ENCODE measurements at places on chromosomes 11 and 22. TPM values are rescaled to one million over a fixed set of nuclear protein-coding genes. Genes with fewer than 3 reads are reported as not detected.

Gene PRR33
- not detected for total RNA-seq

Gene PRRG4
- 0.47 TPM for total RNA-seq

Gene MMP13
- not detected for total RNA-seq

Gene NAP1L4
- total RNA-seq: 131 TPM

Gene OR4D11
- total RNA-seq: not detected

Gene OR51E2
- total RNA-seq: not detected

Gene FOLH1
- total RNA-seq: not detected

Gene GLYATL1
- not detected for total RNA-seq

Gene OR5B12
- not detected for total RNA-seq

Gene GRAP2
- not detected for total RNA-seq

Gene RASSF10
- 10.7 TPM for total RNA-seq

Gene OR5D14
- total RNA-seq: not detected

Gene TMPRSS5
- total RNA-seq: 0.14 TPM

Gene SMIM38
- not detected for total RNA-seq

Gene RELA
- total RNA-seq: 83.8 TPM

Gene ROBO3
- 3.0 TPM for total RNA-seq

Gene SELENOM
- 69.6 TPM for total RNA-seq

Gene SNAP29
- 15.7 TPM for total RNA-seq

Gene CCDC117
- total RNA-seq: 14.6 TPM

Gene BEST1
- total RNA-seq: 4.6 TPM

Gene BCO2
- 0.93 TPM for total RNA-seq

Gene OR5P2
- not detected for total RNA-seq

Gene PDE2A
- 2.2 TPM for total RNA-seq

Gene C11orf91
- 1.0 TPM for total RNA-seq

Gene TNNI2
- total RNA-seq: not detected

Gene APOBEC3H
- not detected for total RNA-seq

Gene MMP11
- total RNA-seq: 0.23 TPM

Gene BACE1
- total RNA-seq: 9.7 TPM

Gene TRIM21
- total RNA-seq: 16.7 TPM

Gene MRGPRX3
- not detected for total RNA-seq

Gene TMEM258
- 227 TPM for total RNA-seq

Gene TECTA
- total RNA-seq: 0.04 TPM

Gene EFCAB6
- total RNA-seq: 0.36 TPM

Gene SPDYC
- not detected for total RNA-seq

Gene MYRF
- total RNA-seq: 21.2 TPM

Gene RAG1
- 0.27 TPM for total RNA-seq

Gene PATE1
- not detected for total RNA-seq

Gene PLAAT5
- not detected for total RNA-seq

Gene KDM4D
- total RNA-seq: 0.40 TPM

Gene BRSK2
- 6.8 TPM for total RNA-seq

Gene TRPC6
- total RNA-seq: 0.89 TPM

Gene BLID
- total RNA-seq: not detected
